ENCODE measurements at places on chromosomes 3 and 15.

- no peak for DNase-seq
Observed at GRCh38 chr3:81829937-81830336, 68.5 kb upstream of the GBE1 start.

DNA sequence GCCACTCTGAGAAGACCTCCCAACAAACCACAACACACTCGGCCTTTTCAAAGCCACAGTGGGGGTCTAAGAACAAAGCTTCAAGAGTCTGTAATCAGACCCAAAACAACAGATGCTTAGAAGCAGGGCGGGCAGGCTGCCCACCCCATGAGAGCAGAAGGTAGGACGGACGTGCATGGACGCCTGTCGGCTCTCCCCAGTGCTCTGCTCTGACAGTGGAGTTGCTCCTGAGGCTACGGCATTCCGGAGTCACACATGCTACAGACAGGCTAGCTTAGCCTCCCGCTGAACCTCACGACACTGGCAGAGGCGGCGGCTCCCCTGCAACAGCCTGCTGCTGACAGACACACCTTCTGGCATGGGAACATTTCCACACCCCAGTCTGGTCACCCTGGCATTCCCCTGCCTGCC, 33.5 kb downstream of the SLCO2A1 start:
- no peak for DNase-seq

DNA sequence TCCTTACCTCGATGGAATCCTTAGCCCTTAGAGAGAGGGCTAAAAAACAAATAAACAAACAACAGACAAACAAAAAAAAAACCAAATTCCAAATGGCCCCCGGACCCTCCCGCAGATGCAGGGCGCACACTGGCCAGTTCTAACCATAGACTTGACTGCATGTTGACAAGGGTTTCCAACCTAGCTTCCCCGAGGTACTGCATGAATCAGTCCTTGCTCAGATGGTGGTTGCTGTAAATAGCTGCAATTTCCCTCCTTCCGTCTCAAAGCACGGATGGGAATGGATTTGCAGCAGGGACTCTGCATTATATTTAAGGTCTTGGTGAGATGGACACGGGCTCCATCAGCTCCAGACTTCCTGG, 162.8 kb downstream of the CD47 start:
- DNase-seq, result no peak

DNA sequence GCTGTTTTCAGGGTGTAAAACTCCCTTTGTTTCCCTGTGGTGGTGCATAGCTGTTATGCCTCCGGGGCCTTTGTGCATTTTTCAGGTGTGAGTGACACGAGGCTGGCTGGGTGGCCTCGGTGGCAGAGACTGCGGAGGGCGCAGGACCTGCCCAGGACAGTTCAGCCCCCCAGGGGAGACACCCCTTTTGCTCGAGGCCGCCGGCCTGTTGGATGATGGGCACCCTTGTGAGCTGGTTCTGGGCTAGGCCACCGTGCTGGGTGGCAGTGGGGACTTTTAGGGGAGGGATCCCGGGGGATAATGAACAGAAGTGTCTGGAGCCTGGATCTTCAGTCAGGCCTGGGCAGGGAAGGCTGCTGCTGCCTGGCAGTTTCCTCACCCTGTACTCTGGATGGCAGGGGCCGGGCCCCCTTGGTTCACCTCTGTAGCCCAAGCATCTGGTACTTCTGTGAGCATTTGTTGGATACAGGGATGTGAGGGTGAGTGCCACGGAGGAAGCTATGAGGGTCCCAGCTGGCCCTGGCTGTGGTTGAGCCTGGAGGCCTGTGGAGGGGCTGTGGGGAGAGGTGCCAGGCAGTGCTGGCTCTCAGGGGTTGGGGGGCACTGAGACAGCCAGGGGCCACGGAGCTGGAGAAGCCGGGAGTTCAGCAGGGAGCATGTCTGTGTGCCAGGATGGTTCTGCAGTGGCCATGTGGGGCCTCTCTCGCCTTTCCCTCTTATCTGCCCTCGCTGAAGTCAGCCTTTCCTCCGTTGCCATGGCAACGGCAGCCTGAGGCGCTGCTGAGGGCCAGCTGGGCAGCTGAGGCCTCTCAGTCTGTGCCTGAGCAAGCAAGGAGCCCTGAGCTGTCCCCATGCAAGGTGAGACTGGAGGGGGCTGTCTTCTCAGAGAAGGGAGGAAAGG, 49.0 kb downstream of the KY start:
- no peak for DNase-seq

Measured in CD4-positive, alpha-beta T cell treated with Interleukin-12 subunit alpha and Interleukin-12 subunit beta, for 1 hour (primary cell).